Fibroblast of the aortic adventitia (primary cell): ENCODE measurements at places on chromosomes 11 and 22.

- no peak for DNase-seq
Measured at GRCh38 chr11:129252621-129253020, 60.5 kb upstream of the ARHGAP32 start.

- DNase-seq: no peak
Measured at GRCh38 chr22:28628766-28629165, 50.9 kb downstream of the TTC28 start.

GRCh38 chr11:35588627-35589026 is 29.6 kb upstream of the FJX1 start:
- peak; percentile 60 for DNase-seq

- DNase-seq: peak; percentile 58
Measured at GRCh38 chr11:44286268-44286880, 23.6 kb downstream of the ALX4 start.

GRCh38 chr11:18010977-18011586 is 1.8 kb downstream of the SERGEF start:
- DNase-seq: no peak

- no peak for DNase-seq
Measured at GRCh38 chr11:121576531-121576930, 123.8 kb upstream of the SORL1-AS1 start.

DNA sequence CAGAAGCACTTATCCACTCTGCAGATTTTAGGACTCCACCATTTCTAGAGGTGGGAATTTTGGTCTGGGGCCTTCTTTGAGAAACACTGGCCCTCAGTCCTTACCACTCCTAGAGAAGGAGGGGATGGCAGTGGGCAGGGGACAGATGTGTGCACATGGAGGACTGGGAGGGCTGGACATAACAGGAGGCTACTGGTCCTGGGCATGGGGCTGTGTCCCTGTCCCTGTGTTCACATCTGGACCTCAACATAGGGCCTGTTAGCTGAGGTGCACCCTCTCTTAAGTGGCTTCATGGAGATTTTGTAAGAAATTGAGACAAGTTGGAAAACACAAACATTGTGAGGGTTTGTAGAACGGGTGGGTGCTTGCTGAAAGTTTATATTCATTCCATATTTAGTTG is 103.4 kb downstream of the ATXN10 start:
- no peak for DNase-seq

DNA sequence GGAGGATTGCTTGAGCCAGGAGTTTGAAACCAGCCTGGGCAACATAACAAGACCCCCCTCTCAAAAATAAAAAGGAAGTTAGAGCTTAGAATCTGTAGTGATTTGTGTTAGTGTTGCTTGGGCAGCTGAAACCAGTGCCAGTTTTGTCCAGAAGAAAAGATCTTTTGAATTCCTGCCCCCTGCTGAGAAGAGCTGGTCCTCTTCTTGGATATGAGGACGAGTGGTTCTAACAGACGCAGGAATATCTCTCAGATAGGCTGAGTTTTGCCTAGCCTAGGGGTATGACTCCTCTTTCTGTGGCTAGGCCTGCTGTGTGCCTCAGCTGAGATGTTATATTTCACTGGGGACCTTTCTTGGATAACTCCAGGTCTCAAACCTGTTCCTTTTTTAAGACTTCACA is 102.8 kb downstream of the STIM1 start:
- DNase-seq: no peak

DNA sequence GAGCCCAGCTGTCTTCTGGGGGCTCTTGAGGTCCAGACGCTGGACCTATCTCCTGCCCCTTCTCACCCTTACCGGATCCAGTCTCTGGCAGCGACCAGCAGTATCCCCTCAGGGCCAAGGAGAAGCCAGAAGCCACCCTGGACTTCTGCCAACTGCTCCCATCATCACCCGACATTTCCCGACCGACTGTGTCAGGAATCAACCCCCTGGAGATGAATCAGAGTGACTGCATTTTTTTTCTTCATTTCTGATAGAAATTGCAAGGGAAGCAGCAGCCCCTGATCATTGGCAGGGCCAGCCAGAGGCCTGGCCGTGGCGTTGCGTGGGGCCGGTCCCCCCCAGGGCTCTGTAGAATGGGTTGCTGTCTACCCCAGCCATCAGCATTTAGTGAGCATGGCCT is 5.2 kb upstream of the LIF start:
- DNase-seq: peak; percentile 49

- no peak for DNase-seq
Measured at GRCh38 chr22:17990147-17990546, 34.2 kb downstream of the MICAL3 start.

DNA sequence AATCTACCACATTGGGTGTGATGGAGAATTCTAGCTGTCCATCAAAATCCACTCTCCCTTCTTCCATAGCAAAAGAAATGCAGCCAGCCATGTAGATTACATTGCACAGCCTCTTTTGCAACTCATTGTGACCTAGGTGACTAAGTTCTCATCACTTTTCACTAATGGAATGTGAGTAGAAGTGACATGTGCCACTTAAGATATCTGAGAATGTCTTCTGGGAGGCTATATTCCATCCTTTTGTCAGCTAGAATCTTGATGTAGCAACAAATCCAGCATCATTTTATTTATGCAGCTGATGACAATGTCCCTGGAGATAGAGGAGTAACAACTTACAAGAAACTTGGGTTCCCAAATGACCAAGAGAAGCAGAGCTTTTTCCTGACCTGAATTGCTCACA is 61.5 kb upstream of the API5 start:
- no peak for DNase-seq

GRCh38 chr11:117933930-117934329 is 4.7 kb upstream of the TMPRSS13 start:
- DNase-seq: no peak

DNA sequence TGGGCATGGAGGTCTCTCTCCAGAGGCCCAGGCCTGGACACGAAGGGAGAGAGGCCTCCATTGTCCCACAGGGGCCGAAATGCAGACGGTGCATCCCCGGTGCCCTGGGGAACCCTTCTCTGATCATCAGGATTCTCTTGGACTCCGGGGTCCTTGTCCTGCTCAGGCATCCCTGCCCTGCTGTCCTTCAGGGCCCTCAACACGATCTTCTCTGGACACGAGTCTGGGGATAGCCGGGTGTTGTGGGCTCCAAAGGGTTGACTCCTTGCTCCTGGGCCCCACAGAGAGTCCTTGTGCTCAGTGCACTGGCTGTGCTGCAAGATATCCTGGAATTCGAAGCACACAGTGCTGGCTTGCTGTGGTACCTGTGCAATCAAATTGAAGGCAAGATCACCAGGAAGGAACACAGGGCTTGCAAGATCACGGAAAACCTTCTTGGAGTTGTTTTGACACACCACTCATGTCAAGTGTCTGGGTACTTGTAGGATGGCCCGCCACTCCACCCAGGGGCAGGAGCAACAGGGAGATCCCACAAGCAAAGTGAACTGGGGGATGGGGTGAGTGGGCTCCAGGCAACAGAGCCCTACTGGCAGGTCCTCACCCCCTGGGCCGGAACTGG is 61.3 kb upstream of the PRODH start:
- DNase-seq: no peak

GRCh38 chr11:79290761-79291160 is 150.1 kb downstream of the TENM4 start:
- no peak for DNase-seq

- DNase-seq: no peak
Measured at GRCh38 chr11:4916581-4916980, 2.6 kb downstream of the OR51G2 start.

- no peak for DNase-seq
Measured at GRCh38 chr11:112631333-112631732, 329.9 kb upstream of the NCAM1 start.

- DNase-seq: no peak
Measured at GRCh38 chr11:128515826-128516778, 71.3 kb downstream of the ETS1 start.

GRCh38 chr11:57460022-57460757 is at the start of gene RTN4RL2:
RTN4RL2 (plus strand) TSS chr11:57460528; CDS start chr11:57460866, 338 bp downstream.
- DNase-seq: peak; percentile 26

- DNase-seq: no peak
Measured at GRCh38 chr11:113249491-113249763, 65.0 kb upstream of the TTC12 start.

- DNase-seq: peak; percentile 85
Measured at GRCh38 chr11:119340335-119341221, at the start of gene C1QTNF5. C1QTNF5 (minus strand) TSS chr11:119340883; CDS start chr11:119340397, 486 bp downstream.

- no peak for DNase-seq
Measured at GRCh38 chr22:47257566-47257965, 495.1 kb downstream of the TBC1D22A start.

- DNase-seq: no peak
Measured at GRCh38 chr11:102453302-102453695, 734 bp upstream of the TMEM123 start.

GRCh38 chr22:24384131-24384530 is 43.3 kb upstream of the ADORA2A start:
- DNase-seq: no peak

- DNase-seq: no peak
Measured at GRCh38 chr11:7573558-7574296, 59.9 kb downstream of the PPFIBP2 start.

- DNase-seq: no peak
Measured at GRCh38 chr11:83284501-83285150, 1.5 kb downstream of the CCDC90B start.

DNA sequence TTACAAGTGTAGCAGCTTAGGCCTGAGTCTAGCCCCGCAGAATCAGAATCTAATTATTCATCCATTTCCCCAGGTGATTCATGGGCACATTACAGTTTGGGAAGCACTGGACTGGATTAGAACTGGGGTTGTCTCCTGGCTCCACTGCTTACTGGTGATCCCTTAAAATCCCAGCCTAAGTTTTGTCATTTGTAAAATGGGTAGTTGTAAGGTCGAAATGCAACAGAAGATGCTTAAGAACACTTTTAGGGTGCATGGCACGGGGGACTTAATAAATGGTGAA is 1.3 kb downstream of the STX3 start:
- DNase-seq: no peak

GRCh38 chr11:132607575-132607974 is 924.7 kb downstream of the OPCML start:
- no peak for DNase-seq

GRCh38 chr22:19756288-19757128 is 4.1 kb upstream of the TBX1 start:
- no peak for DNase-seq

GRCh38 chr11:41201156-41201555 is 258.3 kb downstream of the LRRC4C start:
- no peak for DNase-seq

DNA sequence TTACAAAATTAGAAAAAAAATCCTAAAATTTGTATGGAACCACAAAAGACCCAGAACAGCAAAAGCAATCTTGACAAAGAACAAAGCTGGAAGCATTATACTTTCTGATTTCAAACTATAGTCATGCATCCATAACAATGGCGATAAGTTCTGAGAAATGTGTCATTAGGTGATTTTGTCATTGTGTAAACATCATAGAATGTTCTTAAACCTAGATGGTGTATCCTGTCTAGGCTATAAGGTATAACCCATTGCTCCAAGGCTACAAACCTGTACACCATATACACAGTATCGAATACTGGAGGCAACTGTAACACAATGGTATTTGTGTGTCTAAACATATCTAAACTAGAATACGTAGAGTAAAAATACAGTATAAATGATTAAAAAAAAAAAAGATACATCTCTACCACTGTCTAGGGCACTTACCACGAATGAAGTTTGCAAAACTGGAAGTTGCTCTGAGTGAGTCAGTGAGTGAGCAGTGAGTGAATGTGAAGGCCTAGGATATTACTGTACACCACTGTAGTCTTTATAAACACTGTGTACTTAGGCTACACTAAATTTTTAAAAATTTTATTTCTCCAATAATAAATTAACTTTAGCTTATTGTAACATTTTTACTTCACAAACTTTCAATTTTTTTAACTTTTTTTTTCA is 18.1 kb upstream of the SC5D start:
- DNase-seq: no peak

DNA sequence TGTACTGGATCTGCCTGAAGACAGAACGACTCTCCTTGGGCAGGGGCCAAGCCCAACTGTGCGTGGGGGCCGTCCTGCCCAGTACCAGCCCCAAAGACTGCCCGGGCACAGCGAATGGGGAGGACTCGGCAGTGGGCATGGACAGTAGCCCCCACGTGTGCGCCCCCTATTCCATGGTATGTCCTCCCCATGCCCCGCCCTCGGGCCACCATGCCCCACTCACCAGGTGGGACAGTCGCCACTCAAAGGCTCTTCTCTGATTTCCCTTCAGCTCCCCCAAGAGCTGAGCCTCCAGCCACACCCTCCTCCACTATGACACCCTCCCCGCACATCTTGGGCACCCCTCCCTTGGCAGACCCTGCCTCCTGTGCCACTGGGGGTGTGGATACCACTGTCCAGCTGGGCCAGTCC is 43.5 kb downstream of the GNB1L start:
- DNase-seq: no peak

DNA sequence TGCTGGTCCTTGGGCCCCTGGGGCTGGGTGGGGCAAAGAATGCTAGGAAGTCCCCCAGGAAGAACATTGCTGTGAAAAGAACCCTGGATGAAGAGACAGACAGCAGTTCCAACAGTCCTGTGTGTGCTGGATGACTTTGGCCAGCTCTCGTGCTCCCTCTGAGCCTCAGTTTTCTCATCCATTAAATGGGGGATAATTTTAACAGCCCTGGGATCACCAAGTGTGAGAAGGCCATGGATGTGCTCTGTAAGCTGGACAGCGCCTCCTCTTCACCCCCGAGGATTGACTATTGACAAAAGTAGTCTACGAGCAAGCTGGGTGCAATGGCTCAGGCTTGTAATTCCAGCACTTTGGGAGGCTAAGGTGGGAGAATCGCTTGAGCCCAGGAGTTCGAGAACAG is 2.5 kb downstream of the LARGE2 start:
- no peak for DNase-seq

GRCh38 chr11:19873730-19874129 is 161.1 kb downstream of the NAV2 start:
- no peak for DNase-seq

DNA sequence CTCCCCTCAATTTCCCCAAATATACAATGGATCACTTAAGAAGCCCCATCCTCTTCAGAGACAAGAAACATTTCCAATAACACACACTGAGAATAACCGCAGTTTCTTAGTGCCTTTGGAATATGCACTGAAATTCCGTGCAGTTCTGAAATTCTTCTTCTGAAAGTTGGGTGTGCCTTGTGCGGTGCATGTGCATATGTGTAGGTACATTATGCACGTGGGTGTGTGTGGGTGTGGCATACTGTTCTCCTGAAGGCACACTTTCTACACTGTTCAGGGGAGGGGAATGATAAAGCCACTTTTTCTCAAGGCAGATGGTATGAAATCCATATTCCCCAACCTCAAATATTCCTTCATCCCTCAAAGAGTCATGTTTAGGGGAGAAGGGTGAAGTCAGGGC is 1.7 kb downstream of the EXPH5 start:
- no peak for DNase-seq

- no peak for DNase-seq
Measured at GRCh38 chr22:38111925-38112355, 1.5 kb upstream of the BAIAP2L2 start.
